ENCODE measurements at places on chromosomes 1 and 21.

DNA sequence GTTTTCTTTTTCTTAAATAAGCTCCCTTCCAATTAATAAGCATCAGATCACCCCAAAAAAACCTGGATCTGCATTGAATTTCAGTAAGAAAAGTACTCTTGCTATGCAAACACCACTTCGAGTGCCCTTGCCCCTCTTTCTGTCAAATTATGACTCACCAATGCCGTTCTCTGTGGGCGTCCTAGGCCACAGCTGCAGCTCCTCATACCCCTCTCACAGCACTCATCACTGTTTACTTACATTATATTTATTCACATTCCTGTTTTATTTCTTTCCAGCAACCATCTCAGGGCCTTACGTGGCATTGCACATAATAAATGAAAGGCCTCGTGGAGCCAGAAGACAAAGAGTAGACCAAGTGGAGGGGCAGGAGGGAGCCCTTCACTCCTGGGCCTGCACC is 99.1 kb upstream of the CTTNBP2NL start:
- no peak for DNase-seq

DNA sequence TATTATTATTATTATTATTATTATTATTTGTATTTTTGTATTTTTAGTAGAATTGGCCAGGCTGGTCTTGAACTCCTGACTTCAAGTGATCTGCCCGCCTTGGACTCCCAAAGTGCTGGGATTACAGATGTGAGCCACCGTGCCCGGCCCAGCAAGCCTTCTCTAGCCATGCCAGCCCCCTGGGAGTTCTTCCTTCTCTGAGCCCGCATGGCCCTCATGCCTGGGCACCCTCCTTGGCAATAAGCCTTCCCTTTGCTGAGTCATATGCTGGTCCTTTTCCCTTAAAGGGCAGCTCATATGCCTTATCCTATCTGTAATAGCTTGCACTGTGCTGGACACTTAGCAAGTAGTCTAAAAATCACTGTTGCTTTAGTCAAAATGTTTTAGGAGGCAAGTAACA is 8.5 kb upstream of the NBL1 start:
- DNase-seq = peak; percentile 62

- no peak for DNase-seq
Measured at GRCh38 chr1:100523038-100523652, 14.8 kb upstream of the GPR88 start.

GRCh38 chr1:108962681-108963051 is 618 bp downstream of the CLCC1 start:
- peak; percentile 30 for DNase-seq

DNA sequence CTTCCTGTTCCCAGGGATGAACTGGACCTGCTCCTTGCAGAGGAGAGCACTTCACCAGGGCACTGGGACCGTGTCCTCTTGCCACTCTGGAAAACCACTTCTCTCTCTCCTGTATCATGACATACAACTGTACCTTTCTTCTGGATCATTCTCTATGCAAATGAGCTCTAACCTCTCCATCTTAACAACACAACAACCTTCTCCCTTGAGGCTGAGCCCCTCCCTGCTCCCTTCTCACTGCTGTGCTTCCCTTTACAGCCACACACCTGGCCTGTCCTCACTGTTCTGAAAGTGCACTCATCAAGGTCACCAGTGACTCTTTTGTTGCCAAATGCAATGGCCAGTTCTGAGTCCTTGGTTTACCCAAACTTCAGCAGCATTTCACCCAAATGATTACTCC is 54.5 kb upstream of the MRPS6 start:
- DNase-seq = no peak
